ENCODE measurements at places on chromosomes 12 and 14.

DNA sequence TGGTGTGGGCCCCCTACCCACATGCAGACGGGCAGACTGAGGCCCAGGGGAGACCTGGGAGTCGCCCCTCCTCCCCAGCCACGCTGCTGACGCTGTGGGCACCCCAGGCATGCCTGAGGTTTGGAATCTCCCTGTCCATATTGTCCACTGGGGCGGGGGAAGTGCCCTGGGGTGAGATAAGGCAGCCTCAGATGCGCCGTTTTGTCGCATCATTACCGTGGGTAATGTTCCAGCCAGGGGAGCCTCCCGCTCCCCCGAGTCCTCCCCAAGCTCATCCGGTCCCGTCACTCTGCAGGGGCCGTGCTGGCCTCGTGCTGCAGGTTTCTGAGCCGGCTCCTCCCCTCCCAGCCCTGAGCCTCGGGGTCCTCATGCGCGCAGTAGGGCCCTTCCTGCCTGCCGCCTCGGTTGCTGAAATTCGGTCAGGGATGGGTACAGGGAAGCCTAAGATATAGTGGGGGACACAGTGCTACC is 11.4 kb downstream of the INF2 start:
- DNase-seq, result no peak

DNA sequence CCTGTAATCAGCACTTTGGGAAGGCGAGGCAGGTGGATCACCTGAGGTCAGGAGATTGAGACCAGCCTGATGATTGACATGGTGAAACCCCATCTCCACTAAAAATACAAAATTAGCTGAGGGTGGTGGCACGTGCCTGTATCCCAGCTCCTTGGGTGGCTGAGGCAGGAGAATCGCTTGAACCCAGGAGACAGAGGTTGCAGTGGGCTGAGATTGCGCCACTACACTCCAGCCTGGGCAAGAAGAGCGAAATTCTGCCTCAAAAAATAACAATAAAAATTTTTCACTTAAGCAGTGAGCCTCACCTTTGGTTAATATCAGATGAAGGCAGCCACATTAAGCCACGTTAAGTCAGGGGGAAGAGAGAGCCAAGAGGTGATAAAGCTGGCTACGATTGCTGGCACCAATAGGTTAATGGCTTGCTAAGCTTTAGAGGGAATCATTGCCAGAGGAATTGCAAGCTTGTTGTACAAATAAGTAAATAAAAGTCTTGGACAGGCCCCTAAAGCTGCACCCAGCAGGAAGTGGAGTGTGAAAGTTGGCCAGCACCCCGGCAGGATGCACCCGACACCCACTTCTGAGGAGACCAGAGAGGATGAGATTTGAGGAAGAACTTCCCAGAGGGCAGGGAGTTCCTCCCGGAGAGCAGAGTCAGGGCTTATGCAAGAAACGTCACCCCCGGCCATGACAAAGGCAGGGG is 41.3 kb upstream of the TESC start:
- no peak for DNase-seq

GRCh38 chr12:62400135-62400534 is 66.5 kb upstream of the MON2 start:
- no peak for DNase-seq

GRCh38 chr12:108268397-108268796 is 70.7 kb downstream of the CMKLR1 start:
- DNase-seq, result no peak

DNA sequence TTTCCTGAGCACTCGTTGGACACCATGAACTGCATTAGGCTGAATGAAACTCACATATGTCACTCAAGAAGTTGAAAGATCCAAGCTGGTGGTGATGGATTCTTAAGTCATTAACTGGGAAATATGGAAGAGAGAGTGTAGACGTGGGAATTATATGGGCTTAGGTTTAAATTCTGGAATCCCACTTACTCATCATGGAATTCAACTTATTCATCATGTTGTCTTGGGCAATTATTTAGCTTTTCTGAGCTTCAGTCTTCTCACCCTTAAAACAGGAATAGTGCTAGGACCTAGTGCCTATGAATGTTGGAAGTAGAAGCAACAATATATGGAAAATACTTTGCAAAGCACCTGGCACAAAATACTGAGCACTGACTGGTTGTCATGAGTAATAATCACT is 292.4 kb upstream of the TBX3 start:
- no peak for DNase-seq

GRCh38 chr14:30673071-30673470 is 51.0 kb downstream of the SCFD1 start:
- DNase-seq, result no peak

DNA sequence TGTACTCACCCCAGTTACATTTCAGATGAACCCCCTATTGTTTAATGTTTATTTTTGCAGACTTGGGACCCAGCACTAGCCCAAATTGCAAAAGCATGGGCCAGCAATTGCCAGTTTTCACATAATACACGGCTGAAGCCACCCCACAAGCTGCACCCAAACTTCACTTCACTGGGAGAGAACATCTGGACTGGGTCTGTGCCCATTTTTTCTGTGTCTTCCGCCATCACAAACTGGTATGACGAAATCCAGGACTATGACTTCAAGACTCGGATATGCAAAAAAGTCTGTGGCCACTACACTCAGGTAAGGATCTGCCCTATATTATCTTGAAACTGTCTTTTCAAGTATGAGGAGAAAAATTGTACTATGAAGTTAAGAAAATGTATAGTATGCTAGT is 1.2 kb downstream of the GLIPR1 start:
- no peak for DNase-seq

GRCh38 chr14:24441904-24442239 is 704 bp downstream of the SDR39U1 start:
- no peak for DNase-seq

DNA sequence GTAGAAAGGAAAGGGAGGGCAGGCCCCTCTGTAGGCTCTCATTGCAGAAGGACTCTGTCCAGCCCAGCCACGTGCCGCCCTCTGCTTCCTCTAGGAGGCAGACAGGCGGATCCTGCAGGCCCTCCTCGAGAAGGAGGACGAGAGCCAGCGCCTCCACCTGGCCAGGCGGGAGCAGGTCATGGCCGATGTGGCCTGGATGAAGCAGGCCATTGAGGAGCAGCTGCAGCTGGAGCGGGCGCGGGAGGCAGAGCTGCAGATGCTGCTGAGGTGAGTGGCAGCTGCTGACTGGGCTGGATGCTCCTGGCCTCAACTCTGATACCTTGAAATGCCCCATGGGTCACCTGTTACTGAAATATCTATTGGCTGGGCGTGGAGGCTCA is 10.9 kb downstream of the TCHP start:
- DNase-seq, result no peak

- DNase-seq, result no peak
Observed at GRCh38 chr12:56999456-56999855, 6.9 kb downstream of the ZBTB39 start.

- DNase-seq, result no peak
Observed at GRCh38 chr14:77062261-77062660, 33.8 kb upstream of the IRF2BPL start.

DNA sequence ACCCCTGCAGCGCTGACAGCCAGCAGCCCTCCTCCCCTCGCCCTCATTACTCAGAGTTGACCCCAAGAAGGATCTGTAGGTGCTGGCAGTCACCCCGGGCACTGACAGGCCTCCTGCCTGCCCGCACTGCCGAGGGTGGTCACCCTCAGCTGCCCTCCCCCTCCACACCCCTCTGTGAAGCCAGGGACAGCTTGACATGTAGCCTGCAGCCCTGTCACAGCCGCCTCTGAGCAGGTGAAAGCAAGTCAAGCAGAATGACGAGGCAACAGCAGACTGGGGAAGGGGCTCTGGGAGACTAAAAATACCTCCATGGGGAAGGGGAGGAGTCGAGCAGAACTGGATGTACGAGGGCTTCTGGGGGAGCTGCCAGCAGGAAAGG is 178.1 kb downstream of the DPF3 start:
- no peak for DNase-seq

GRCh38 chr12:130959632-130960031 is 5.9 kb downstream of the ADGRD1 start:
- DNase-seq, result no peak

GRCh38 chr14:89378119-89378518 is 38.9 kb downstream of the FOXN3 start:
- DNase-seq, result no peak

DNA sequence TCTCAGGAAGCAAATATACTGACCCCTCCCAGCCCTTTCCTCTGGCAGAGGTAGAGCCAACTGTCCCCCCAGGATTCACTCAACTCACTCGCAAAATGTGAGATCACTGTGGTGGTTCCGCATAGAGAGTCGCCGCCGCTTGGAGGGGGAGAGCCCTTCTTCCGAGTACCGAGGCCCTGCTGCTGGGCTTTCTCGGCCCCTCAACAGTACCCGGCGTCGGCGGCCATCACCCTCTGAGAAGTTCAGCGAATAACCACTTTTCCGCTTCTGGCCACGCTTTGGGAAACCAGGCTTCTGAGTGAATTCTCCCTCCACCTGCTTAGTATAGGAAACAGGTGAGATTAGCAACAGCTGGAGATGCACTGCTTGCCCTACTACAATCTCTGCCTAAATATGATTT is 31.1 kb downstream of the BAZ2A start:
- DNase-seq, result no peak

- DNase-seq, result no peak
Observed at GRCh38 chr12:71439362-71439612, 311 bp upstream of the LGR5 start.

DNA sequence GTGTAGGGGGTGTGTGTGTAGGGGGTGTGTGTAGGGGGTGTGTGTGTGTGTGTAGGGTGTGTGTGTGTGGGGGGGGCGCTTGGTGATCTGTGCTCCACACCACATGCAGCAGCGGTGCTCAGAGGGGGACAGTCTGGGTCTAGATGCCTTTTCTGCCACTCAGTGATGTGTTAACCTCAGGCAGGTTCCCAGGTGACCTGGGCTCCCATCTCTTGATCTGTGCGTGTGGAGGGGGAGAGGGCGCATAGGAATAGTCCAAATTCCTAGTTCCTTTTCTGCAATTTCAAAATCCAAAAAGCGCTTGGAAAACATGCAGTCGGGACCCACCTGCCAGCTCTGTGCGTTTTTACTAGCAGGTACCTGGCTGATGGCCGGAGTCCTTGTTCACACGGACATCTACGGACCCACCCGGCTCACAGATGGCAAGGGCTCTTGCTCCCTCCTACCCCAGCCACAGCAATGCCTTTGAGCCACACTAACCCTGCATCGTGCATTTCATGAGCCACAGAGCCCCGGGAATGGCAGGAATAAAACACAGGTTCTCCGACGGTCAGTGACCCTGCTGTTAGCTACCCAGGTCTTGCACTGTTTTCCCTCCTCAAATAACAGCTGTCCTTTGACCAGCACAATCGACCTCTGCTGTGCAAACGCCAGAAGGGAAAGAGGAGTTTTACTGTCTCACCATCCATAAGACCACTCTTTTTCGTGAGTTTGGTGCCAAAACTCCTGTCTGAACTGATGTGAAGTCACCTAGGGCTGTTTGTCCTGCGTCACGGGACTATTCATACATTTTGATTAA is 120.8 kb downstream of the GLT1D1 start:
- DNase-seq, result no peak

- no peak for DNase-seq
Observed at GRCh38 chr12:50362671-50363070, 33.7 kb downstream of the FAM186A start.

- no peak for DNase-seq
Observed at GRCh38 chr12:16553457-16553856, 52.5 kb downstream of the LMO3 start.

DNA sequence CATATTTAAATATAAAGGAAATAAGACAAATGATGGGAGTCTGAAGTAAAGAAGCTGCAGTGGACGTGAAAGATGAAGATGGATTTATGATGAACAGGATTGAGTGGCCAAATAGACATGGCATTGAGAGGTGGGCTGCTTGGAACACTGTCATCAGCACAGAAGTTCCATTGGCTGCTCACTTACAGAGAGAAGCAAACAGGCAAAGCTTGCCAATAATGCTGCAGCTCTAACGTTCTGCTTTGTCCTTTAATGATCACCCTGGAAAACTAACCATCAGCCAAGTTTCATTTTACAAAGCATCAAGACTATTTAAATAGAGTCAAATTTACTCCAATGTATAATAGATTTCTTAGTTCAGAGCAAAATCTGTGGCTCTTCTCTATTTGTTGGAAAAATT is 721.4 kb downstream of the TMTC2 start:
- DNase-seq, result no peak

DNA sequence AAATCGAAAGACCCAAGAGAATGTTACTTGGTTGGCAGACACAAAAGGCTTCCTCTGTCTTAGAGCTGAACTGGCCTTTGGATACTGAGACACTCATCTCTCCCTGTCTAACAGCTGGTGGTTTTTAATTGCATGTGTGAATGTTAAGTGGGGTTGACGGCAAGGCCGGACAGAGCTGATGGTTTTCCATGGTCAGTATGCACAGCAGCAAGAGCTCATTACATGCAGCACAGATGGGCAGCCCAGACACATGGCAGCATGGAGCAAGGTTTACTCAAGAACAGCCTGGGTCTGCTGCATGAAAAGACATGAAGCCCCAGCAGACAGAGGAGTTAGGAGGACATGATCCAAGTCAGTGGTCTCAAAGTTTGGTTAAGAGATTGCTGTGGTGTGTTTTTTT is 27.8 kb upstream of the CACNA2D4 start:
- DNase-seq, result no peak

DNA sequence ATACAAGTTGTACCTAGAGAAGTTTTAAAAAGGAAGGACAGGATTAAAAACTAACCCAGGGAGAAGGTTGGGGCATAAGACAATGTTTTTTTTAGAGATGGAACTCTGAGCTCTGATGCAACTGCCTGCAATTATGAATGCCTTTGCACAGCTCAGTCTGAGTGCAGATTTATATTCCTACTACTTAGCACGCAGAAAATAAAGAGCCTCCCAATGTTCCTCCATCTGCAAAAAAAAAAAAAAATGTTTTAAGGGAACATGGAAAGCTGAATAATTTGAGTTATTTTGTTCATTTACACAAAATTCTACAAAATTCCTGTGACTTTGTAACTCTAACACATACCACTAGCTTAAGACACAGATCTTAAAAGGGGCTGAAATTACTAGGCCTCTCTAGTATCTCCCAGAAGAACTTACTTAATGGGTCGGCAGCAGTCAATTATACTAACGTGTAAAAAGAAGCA is 15.7 kb downstream of the CLIP1 start:
- no peak for DNase-seq

DNA sequence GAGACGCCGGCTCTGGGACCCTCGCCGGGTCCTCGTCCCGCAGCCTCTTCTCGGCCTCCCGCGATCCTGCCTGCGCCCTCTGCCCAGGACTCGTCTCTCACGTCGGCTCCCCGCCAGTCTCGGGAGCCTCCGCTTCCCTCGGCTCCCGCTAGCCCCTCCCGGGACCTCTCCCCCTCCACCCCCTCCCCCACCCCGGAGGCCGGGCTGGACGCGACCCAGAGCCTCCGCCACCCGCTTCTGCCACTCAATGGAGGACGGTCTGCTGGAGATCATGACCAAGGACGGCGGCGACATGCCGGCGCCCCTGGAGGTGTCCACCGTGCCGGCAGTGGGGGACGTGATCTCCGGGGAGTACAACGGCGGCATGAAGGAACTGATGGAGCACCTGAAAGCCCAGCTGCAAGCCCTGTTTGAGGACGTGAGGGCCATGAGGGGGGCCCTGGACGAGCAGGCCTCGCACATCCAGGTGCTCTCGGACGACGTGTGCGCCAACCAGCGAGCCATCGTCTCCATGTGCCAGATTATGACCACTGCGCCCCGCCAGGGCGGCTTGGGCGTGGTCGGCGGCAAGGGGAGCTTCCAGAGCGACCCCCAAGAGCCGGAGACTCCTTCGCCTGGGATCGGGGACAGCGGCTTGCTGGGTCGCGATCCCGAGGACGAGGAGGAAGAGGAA is 568 bp downstream of the CCDC184 start:
- DNase-seq, result no peak
